ENCODE measurements at places on chromosomes 1 and 21. TPM values are rescaled to one million over a fixed set of nuclear protein-coding genes. Genes with fewer than 3 reads are reported as not detected.

Gene ZYG11A
- total RNA-seq, result 0.17 TPM

Gene ERVH48-1
- total RNA-seq, result 0.44 TPM

Gene MIB2
- total RNA-seq, result 34.1 TPM

Gene MRPL24
- 134 TPM for total RNA-seq
